ENCODE measurements at places on chromosomes 7 and 10.
A peak's percentile ranks its signal among the peaks of the same experiment; 100 is the strongest.

GRCh38 chr7:7738177-7738576 lies 19.8 kb upstream of the RPA3 start:
- DNase-seq, result peak; percentile 37

- no peak for DNase-seq
Observed at GRCh38 chr10:110540031-110540430, 27.5 kb upstream of the SMC3 start.

DNA sequence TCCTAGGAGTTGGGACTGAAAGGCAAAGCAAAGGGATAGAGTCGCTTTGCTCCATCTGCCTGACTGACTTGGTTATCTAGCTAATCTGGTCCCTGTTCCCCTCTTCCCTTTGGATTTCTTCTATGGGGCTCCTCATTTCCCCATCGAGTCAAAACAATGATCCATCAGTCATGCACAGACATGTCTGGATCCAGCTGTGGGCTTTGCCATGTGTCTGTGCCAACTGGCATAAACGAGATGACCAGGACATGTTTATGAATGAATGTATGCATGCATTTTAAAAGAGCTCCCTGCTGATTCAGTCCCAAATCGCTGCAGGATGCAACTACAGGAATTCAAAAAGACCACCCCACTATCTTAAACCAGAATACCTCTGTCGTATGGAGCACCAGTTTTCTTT lies 122.0 kb downstream of the ARL4A start:
- no peak for DNase-seq

GRCh38 chr7:54880326-54880989 lies 121.4 kb upstream of the SEC61G start:
- DNase-seq, result no peak

GRCh38 chr10:74650613-74651012 lies 175.8 kb upstream of the KAT6B start:
- DNase-seq, result no peak

DNA sequence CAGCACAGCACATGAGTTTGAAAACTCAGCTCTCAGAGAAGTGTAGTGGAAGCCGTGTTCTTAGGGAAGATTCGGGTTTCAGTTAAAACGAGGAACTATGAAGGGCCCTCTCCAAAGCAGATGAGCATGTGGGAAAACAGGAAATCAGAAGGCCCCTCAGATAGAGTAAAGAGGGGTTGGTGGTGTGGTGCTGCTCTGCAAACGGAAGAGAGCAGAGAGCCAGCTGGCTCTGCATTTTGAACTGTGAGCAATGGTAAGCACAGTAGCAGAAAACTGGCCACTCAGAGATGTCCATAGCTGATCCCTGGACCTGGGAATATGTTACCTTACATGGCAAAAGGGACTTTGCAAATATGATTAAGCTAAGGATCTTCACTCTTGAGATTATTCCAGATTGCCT lies 27.9 kb upstream of the CUL1 start:
- no peak for DNase-seq

GRCh38 chr10:16968416-16969041 lies 151.3 kb upstream of the RSU1 start:
- peak; percentile 64 for DNase-seq

DNA sequence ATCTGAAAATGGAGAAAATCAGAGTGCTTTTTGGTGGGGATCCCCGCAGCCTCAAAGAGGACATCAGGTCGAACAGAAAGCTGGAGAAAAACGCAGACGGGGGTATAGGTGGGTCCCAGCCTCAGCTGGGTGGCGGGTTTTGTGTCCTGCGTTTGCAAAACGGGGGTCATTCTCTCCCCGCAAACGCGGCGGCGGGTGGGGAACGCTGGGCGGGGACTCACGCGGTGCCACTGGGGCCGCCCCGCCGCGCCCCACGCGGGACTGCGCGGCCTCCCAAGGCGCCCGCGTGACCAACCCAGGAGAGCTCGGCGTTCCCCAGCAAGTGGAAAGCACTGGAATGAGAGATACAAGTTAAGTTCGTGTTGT lies 806 bp upstream of the VIPR2 start:
- no peak for DNase-seq

- no peak for DNase-seq
Observed at GRCh38 chr10:124316326-124316725, 102.4 kb downstream of the OAT start.

DNA sequence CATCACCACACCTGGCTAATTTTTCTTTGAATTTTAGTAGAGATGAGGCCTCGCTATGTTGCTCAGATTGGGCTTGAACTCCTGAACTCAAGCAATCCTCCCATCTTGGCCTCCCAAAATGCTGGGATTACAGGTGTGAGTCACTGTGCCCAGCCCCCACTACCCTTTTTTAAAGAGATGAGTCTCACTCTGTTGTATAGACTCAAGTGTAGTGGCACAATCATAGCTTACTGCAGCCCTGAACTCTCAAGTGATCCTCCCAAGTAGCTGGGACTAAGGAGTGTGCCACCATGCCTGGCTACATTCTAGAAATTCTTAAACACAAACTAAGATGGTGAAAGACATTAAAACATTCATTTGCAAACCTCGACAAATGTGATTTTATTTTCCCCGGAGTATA lies 12.6 kb downstream of the SYPL1 start:
- DNase-seq, result no peak

Measured in PC-3 (cell line).